ENCODE measurements at places on chromosomes 6 and 20.

- no peak for DNase-seq
Observed at GRCh38 chr6:18605841-18606240, 218.7 kb downstream of the RNF144B start.

DNA sequence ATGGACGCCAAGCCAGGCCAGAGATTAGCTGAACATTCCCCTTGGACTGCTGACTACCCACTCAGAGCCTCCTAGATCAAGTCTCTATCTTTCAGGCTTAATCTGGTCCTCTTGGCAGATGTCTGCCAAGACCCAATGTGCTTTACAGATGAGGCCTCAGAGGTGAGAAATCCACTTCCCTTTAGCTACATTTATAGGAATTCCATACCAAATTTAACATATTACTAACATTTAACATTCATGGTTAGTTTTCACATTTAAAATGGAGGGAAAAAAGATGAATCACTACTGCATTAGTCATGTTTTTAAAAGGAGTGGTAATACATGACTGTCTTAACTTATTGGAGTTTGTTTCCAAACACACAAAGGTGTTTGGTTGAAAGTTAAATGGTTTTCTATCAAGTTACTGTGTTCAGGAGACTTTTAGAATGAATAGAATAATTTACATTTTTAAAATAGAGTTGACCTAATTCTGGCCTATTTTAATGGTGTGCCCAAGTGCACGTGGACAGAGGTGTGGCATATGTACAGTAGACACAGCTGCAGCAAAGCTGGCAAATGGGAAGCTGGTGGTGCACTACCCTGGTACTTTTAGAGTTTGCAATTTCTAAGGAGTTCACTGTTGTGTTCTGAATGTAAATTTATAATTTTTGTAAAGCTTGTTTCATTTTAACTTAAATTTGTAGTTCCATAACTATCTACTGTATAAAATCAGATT, 41.9 kb upstream of the CALHM6 start:
- DNase-seq, result no peak

- no peak for DNase-seq
Observed at GRCh38 chr6:146850981-146851380, 252.2 kb downstream of the ADGB start.

- no peak for DNase-seq
Observed at GRCh38 chr6:10312445-10312844, 102.4 kb downstream of the TFAP2A start.

DNA sequence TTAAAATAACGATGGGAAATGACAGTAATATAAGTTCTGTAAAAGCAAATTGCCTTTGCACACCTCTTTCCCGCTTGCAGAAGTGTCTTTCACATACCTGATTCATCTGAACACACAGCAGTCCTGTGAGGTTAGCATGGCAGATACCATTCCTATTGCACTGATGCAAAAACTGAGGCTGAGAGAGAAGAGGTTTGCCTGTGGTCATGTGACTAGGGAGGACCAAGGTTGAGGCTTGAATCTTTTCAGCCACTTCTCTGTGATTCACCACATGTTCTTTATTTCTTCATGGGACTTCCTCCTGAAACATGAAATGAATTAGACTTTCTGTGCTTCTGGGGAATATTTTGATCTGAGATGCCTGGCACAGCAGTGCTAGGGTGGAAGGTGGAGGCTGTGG, 92.9 kb downstream of the VEGFA start:
- no peak for DNase-seq

- no peak for DNase-seq
Observed at GRCh38 chr20:17537959-17538358, 6.8 kb upstream of the BFSP1 start.

- no peak for DNase-seq
Observed at GRCh38 chr20:23456409-23456808, 3.7 kb upstream of the CST11 start.

All from activated CD4-positive, alpha-beta T cell treated with anti-CD3 and anti-CD28 coated beads for 24 hours (primary cell).